ENCODE measurements at places on chromosomes 1 and 21.
A peak's percentile ranks its signal among the peaks of the same experiment; 100 is the strongest.

DNA sequence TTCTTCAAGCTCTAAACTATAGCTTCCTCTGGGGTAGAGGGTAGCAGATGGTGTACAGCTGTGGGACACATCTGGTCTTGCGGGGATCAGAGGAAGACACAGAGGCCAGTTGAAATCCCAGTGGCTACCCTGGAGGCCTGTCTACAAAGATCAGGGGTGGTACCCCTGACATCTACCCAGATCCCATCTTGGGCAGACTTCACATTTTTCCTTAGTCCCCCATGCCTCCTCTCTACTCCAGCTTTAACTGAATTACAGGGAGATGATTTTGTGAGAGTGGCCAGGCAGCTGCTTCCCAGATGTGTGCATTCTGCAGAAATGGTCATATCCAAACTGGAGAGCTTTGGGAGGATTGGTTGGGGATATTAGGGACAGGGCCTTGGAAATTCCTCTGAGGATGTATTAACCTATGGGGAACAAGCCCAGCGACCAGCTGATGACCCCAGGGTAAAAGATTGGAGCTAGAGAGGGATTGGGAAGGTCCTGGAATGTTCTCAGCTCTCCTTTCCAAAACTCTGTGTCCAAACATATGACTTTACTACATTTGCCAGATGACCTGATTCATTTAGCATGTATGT is 9.6 kb upstream of the CD34 start:
- DNase-seq: no peak

- DNase-seq: no peak
Observed at GRCh38 chr21:29801122-29801521, 138.7 kb downstream of the GRIK1 start.

DNA sequence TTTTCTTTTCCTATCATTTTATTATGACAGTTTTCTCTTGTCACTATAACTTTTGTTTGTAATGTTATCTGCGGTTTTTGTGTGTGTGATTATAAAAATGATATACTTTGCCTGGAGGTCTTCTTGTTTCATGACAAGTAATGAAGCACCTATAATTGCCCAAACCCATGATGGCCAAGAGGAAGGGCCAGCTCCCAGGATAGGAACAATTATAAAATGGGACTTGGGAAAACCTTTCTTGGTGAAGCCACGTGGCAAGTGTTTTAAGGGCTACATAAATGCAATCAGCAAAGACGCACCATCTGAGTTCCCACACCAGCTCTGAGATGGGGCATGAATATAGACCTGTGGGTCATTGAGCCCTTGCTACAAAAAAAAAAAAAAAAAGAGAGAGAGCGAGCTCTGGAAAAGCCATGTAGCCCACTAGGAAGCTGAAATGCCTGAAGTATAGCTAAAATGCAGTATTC is 462.6 kb upstream of the RUNX1 start:
- DNase-seq: no peak

DNA sequence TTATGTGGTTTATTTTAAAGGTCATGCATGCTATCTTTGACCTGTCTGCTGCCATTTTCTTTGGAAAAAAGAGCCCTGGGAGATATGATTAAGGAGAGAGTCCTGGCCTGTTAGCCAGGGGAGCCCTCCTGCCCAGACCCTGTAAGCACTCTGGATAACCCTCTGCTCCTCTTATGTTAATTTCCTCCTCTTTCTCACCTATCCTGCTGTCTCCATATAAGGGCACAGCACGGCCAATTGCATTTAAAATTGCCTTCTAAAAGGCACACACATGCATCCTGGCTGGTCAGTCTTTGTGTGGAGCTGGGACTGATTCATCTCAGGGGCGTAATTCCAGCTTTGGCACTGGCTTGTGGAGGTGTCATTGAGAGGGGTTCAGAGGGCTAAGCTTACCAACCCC is 158.9 kb downstream of the ST6GALNAC5 start:
- DNase-seq: no peak

- DNase-seq: no peak
Observed at GRCh38 chr21:21200103-21200938, 202.1 kb downstream of the NCAM2 start.

GRCh38 chr1:905071-905749 is 18.5 kb upstream of the SAMD11 start:
- no peak for DNase-seq

DNA sequence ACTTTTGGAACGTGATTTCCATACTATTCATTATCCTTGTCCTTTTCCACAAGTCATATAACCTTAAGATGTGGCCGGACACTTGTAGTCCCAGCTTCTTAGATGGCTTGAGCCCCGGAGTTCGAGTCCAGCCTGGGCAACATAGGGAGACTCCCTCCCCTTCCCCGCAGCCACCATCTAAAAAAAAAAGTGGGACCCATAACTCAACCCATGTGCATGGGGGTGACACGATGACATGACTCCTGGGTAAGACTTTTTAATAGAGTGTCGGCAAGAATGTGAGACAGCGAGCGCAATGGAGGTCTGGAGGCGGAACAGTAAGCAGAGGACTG is 25.7 kb downstream of the MIA3 start:
- DNase-seq: peak; percentile 69

GRCh38 chr1:169245706-169246105 is 121.9 kb downstream of the NME7 start:
- DNase-seq: no peak

GRCh38 chr21:44710756-44711326 is 531 bp downstream of the TSPEAR start:
- DNase-seq: no peak

- DNase-seq: no peak
Observed at GRCh38 chr1:71428029-71428428, 347.2 kb upstream of the ZRANB2 start.

- DNase-seq: no peak
Observed at GRCh38 chr1:11417162-11417561, 61.8 kb upstream of the DISP3 start.

GRCh38 chr1:35570589-35571137 is 2.5 kb upstream of the TFAP2E start:
- DNase-seq: no peak

DNA sequence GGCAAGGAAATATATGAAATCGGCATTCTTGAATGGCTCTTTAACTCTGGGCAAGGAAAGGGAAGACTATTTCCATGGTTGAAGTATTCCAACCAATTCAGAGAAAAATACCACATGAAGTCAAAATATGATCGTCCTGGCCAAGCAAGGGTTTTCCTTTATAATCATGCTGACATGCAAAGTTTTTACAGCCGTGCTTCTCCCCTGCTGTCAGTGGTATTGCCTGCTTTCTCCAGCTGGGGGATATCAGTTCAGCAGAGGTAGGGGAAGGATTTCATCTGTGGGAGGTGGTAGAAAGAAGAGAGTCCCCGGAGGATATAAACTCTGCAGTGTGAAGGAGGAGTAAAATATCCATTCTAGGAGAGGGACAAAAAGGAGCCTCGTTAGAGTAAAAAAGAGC is 322.8 kb downstream of the PAPPA2 start:
- DNase-seq: no peak

DNA sequence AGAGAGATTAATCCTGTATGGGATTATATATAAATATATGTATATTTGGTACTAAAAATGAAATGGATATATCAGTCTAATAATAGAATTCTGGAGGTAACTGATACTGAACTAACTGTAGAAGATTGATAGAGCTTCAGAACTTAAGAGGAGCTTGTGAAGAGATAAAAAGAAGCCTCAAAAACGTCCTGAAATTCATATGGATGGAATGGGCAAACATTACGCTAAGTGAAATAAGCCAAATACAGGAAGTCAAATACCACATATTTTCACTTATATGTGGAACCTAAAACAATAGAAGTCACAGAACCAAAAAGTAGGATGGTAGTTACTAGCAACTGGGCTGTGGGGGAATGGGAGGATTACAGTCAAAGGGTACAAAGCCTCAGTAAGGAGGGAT is 36.0 kb upstream of the ADGRL4 start:
- DNase-seq: no peak

DNA sequence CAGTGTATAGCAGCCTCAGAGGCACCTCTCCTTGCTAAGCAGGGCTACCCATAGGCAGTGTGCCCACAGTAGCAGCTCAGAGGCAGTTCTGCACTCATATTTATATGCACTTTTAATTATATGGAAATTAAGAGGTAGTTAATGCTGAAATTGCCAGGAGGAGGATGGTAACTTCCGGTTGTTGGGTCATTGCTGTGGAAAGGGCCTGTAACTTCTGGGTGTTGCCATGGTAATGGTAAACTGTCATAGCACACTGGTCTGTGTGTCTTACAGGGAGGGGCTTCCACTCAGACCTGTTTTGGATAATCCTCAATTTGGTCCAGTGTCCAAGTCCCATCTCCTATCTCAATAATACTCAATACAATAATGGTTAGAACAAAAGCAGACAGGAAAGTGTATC is 7.6 kb downstream of the CFH start:
- no peak for DNase-seq

GRCh38 chr1:36151845-36152203 is 2.5 kb upstream of the TRAPPC3 start:
- no peak for DNase-seq

DNA sequence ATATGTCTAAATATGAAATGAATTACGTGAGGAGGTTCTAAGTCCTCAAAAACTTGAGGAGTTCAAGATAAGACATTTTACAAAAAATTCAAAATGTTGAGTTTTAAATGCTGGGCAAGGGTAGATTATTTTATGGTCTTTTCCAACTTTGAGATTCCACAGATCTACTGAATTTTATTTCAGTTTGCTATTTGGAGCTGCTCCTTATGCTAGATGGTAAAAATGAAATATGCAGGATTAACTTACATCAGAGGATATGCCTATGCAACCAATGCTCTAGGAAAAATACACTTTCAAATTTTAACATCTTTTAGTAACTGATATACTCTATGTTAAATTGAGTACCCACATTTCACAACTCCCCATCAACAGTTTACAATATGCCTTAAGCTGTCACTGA is 83.1 kb downstream of the SCMH1 start:
- no peak for DNase-seq

DNA sequence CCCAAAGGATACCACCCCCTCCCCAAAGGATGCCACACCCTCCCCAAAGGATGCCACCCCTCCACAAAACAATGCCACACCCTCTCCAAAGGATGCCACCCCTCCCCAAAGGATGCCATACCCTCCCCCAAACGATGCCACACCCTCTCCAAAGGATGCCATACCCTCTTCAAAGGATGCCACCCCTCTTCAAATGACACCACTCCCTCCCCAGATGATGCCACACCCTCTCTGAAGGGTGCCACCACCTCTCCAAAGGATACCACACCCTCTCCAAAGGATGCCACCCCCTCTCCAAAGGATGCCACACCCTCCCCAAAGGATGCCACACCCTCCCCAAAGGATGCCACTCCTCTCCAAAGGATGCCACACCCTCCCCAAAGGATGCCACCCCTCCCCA is 21.6 kb upstream of the TRIM17 start:
- no peak for DNase-seq

- no peak for DNase-seq
Observed at GRCh38 chr1:23651069-23651808, 40.4 kb upstream of the RPL11 start.

DNA sequence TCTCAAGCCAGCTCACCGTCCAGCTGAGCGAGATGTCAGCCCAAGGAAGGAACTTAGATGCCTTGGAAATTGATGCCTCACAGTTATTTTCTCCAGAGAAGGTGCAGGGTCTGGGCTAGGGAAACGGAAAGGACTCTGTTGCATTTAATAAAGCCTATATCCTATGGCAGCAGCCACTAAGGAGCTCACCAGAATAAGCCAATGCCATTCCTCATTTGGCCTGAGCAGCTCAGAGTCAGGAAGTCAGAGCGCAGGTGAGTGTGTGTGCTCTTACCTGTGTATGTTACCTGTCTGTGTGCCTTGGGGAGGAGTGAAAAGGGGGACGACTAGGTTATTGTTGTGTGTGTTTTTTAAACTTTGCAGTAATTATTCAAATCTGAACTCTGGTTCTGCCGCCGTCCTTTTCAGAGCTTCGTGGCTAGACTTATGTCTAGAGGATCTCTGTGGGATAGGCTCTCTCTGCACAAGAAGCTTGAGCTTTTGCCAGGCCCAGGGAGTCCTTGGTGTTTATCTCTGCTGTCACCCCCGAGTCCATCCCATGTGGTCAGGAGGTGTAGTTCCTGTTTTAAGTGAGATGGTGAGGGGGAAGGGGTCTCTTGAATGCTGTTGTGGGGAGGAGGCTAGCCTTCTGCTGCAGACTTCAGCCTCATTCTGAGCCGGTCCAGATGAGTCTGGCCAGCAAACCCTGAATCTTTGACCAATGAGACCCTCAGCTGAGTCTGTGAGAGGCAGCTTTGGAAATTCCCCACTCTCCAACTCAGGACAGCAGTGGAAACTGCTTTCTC is 2.4 kb downstream of the TMCC2 start:
- peak; percentile 11 for DNase-seq

GRCh38 chr1:193940176-193940575 is 753.8 kb upstream of the B3GALT2 start:
- DNase-seq: no peak

GRCh38 chr1:29224356-29224837 is 6.3 kb downstream of the MECR start:
- DNase-seq: no peak

DNA sequence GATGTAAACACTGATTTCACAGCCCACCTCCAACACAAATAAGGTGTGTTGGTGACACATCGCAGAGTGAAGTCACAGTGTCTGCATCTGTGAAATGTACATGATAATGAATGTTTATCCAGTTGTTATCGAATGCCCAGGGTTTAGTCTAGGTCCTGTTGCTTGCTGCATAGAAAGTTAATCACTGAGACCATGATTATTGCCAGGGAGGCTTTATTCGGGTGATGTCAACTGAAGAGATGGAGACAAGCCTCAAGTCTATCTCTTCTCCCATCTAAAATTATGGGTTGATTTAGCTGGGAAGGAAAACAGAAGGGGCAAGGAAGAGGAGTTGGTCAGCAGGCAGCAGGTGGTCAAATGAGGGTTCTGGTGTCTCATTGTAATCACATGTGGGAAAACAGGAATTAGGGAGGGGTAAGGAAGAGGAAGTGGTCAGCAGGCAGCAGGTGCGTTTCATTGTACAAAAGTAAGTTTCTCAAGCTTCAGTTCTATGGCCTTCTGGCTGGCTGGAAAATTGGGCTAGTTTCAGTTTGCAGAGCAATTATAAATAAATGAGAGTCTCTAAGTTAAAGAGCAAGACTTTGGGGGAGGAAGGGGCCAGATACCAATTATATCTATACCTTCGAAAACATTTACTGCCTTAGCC is 146.3 kb upstream of the DNAH14 start:
- DNase-seq: peak; percentile 42

GRCh38 chr1:107866870-107867269 is 98.1 kb downstream of the VAV3 start:
- DNase-seq: no peak

DNA sequence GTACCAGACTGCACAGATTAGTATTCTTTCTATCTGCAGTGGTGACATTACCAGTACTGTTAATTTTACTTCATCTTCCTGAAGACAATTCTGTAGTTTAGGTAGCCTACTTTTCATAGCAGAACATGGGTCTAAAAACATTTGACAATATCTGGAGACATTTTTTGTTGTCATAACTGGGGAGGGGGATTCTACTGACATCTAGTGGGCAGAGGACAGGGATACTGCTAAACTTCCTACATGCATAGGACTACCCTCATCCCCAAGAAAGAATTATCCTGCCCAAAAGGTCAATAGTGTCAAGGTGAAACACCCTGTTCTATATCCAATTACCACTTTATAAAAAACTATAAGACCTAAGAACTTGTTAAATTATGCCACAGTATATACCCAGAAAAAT is 3.4 kb upstream of the ARHGAP29 start:
- DNase-seq: no peak

GRCh38 chr1:84020151-84020550 is 21.2 kb upstream of the TTLL7 start:
- DNase-seq: no peak

GRCh38 chr1:160256396-160257046 is 5.8 kb downstream of the DCAF8 start:
- DNase-seq: no peak

- peak; percentile 24 for DNase-seq
Observed at GRCh38 chr21:44566403-44566802, 7.1 kb upstream of the KRTAP10-4 start.
